ENCODE measurements at places on chromosomes 16 and 17.

GRCh38 chr17:68972119-68972704, 17.0 kb upstream of the ABCA8 start:
- DNase-seq = no peak

- DNase-seq = no peak
Observed at GRCh38 chr17:7042501-7043181, 1.3 kb downstream of the SLC16A11 start.

GRCh38 chr17:50533720-50534148, 1.2 kb downstream of the EPN3 start:
- DNase-seq = no peak

GRCh38 chr16:88144028-88144511, 192.8 kb downstream of the BANP start:
- no peak for DNase-seq

- no peak for DNase-seq
Observed at GRCh38 chr16:1338119-1338730, 4.8 kb downstream of the BAIAP3 start.

- DNase-seq = no peak
Observed at GRCh38 chr17:77894126-77894956, 64.2 kb upstream of the TNRC6C start.

GRCh38 chr16:65846210-65846602, 520.3 kb upstream of the CDH5 start:
- DNase-seq = no peak

All from GM18507 (cell line).